ENCODE measurements at places on chromosomes 2 and 18.

- DNase-seq: no peak
Measured at GRCh38 chr2:224984637-224985036, 57.6 kb downstream of the DOCK10 start.

DNA sequence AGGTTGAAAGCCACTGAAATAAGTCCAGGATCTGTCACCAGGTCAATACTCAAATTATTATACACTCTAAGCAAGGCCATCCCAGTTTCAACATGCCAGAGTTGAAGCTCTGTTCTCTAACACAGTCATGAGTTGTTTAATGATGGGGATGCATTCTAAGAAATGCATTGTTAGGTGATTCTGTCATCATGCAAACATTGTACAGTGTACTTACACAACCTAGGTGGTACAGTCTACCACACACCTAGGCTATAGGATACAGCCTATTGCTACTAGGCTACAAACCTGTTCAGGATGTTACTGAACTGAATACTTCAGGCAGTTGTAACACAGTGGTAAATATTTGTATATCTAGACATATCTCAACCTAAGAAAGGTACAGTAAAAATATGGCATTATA lies 162.2 kb downstream of the BAZ2B start:
- no peak for DNase-seq

GRCh38 chr2:191043438-191043837 lies 29.5 kb upstream of the STAT1 start:
- DNase-seq: no peak

DNA sequence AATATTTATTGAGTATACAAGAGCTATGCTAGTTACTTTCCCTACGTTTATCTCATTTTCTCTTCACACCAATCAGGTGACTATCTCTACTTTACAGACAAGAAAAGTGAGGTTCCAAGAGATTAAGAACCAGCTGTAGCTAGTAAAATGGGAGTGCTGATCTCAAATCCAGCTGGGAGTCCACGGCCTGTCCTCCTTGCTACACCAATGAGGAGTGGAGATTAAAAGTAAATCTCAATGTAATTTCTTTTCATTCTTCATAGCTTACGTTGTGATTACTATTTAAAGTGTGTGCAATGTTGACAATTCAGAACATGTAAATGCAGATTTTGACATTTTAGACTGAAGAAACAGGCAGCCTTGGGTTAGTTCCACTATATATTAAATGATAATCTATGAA lies 53.9 kb upstream of the NRP2 start:
- no peak for DNase-seq

DNA sequence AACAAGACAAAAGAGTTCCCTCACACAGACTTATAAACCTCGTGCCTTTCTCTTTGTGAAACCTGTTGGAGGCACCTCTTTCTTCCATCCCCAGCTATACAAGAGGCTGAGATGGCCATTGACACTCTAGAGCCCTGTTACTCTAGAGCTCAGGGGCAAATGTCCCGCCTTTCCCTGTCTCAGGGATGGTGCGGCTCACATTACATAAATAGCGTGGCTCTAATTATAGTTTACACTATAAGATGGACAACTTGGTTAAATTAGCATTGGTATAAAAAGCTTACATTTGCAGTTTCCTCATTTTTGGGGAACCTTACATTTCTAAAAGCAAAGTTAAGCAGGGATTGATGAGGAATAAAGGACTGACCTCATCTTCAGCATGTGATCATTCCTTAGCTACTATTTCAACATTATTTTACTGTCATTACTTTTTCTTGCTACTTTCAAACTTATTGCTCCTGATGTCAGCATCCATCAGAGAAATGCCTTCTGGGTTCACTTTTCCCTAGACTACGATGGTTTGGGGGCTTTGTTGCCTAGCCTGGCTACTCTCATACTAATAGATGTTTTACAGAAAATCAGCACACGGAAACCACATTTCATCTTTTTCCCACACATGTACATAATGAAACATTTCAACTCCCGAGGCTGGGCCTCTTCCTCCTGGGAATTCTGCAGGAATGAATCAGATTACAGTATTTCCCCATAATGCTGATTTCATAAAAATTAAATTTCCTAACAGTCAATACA lies 40.4 kb downstream of the FTCDNL1 start:
- DNase-seq: no peak

GRCh38 chr18:34990597-34990996 lies 50.6 kb upstream of the MAPRE2 start:
- DNase-seq: no peak

DNA sequence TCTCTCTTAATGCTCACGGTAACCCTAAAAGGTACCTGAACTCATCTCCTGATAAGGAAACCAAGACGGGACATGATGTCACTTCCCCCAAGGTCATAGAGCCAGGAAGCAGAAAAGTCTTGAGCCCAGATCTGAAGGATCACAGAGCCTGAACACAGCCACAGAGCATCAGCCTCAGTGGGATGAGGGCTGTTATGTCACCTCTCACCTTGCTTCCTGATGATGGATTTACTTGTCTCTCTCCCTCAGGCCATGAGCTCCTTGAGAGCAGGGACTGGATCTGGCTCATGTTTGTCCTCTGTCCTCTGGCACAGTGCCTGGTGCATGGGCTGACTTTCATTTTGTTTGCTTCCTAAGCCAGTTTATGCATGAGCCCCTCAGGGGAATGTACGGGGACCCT lies 54.2 kb downstream of the SERTAD2 start:
- DNase-seq: no peak

DNA sequence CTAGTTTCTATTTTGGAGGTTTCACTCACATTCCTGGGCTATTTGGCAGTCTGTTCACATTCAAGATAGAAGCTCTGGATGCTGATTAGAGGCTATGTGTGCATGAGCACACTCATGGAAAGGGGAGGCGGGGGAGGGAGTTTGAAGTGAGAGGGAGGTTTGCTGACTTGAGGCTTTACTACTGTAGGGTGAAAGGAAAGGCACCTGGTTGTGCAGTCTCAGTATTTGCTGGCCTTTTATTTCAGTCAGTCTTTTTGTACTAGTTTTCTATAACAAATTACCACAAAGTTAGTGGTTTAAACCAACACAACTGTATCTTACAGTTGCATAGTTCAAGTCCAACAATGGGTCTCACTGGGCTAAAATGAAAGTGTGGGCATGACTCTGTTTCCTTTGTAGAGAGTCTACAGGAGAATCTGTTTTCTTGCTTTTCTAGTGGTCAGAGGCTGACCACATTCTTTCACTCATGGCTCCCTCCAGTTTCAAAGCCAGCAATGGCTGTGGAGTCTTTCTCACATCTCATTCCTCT lies 47.7 kb upstream of the NR4A2 start:
- DNase-seq: no peak

- no peak for DNase-seq
Measured at GRCh38 chr18:63412953-63413352, 9.3 kb downstream of the VPS4B start.

DNA sequence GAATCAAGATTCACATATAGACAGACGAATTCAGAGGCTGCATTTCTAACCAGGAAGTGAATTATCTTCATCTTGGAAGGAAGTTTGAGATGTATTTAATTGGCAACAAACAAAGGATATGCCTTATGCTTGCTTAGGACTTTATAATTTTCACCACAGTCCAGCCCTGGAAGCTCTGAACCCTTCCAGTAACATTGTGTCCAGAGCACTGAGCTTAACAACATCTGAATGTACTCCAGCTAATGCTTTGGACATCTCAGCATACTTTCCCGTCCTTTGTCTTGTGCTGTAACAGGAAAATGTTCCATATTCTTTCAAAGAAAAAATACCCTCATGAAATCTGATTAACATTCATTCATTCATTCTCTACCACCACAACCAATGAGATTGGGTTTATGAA lies 136.3 kb upstream of the SPATS2L start:
- DNase-seq: no peak

- DNase-seq: no peak
Measured at GRCh38 chr2:218400167-218400929, 680 bp downstream of the CTDSP1 start.

DNA sequence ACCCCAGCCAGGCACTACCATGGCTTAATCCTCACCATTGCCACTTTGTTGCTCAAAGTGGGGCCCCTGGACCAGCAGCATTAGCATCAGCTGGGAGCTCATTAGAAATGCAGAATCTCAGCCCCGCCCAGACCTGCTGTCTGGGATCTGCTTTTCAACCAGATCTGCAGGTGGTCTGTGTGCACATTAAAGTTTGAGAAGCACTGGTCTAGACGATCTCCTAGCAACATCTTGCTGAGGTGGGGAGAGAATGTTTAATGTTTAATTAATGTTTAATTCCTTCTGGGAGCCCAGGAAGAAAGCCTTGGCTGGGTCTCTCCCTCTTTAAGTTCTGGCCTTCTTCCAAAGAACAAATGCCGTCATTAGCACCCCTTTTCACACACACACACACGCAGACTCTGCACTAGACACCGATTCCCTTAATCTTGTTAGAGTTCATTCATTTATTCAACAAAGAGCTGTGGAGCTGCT lies 53.7 kb downstream of the EDAR start:
- no peak for DNase-seq

DNA sequence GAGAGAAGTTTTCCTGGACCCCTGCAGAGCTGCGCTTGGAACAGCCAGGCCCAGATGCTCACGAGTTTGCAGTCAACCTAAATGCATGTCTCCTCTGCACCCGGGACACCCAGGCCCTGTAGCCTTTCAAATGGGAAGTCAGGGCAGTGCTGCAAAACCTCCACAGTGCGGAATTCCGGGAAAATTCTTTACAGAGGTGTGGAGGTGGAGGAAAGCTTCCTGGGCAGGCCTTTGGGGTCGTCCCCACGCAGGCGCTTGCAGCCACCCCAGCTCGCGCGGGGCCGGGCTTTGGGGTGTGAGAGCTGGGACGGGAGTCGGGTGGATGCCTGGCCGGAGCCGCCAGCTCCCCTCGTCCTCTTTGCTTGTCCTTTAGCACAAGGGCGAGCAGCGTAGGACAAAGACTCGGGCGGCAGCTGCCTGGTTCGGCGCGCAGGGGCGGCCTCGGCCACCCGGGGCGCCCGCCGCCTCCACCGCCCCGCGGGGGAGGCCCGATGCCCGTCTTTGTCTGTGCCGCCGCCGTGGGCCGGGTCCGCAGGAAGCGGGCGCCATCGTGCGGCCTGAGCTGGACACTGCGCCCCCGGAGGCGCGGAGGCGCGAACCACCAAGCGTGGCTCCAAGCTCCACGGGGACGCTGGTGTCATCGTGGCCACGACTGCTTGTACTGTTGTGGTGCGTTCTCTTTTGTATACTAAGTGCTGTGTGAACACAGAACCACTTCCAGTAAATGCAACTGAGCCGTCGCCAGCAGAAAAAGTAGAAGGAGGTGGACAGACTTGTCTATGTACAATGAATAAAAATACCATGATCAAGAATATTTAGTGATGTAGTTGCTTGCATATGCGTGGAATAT lies 28.2 kb upstream of the BCL11A start:
- peak; percentile 26 for DNase-seq

GRCh38 chr18:11741505-11742145 lies 52.6 kb downstream of the GNAL start:
- no peak for DNase-seq

DNA sequence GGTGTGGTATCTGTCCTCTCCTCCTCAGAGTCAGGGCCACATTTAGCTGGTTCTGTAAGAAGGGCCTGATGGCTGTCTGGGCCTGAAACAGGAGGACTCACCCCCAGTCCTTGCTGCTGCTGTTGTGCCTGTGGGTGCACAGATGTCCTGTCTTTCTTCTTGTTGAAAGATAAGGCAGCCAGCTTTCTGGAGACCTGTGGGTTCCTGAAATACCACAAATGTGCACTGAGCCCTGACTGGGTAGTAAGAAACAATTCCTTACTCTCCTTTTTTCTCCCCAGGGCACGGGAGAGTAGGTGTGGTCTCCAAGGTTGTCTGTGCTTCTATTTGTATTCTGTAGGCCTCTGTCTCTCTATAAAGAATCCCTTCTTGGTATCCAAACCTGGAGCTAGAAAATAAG lies 96.2 kb upstream of the DLX2 start:
- DNase-seq: no peak

GRCh38 chr2:181642086-181642485 lies 14.8 kb downstream of the CERKL start:
- DNase-seq: no peak

- DNase-seq: no peak
Measured at GRCh38 chr18:23578891-23579653, 7.2 kb downstream of the NPC1 start.

- no peak for DNase-seq
Measured at GRCh38 chr2:36441816-36442215, 86.2 kb downstream of the CRIM1 start.

DNA sequence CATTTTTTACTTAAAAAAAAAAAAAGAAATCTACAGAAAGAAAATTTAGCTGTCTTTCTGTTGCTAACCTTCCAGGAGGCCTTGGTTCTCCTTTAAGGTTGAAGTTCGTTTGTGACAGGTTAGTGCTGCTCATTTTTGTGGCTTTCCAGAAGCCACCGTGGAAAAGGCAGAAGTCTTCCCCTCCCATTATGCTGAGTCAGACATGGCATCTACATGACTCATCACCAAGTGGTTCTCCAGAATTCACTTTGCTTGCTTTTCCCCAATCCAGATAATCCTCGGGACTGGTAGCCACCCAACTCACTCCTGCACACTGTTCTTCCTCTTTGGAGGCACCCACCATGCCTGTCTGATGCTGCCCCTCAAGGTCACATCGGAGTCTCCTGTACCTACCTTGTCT lies 228.7 kb downstream of the PIK3C3 start:
- no peak for DNase-seq

Measured in stimulated activated CD8-positive, alpha-beta memory T cell treated with anti-CD3 and anti-CD28 coated beads, Interleukin-15, amount 100 ng/mL, for 1 hour (primary cell).